CD4-positive, alpha-beta T cell treated with Interleukin-17A for 1 hour (primary cell): ENCODE measurements at places on chromosomes 4 and X.

DNA sequence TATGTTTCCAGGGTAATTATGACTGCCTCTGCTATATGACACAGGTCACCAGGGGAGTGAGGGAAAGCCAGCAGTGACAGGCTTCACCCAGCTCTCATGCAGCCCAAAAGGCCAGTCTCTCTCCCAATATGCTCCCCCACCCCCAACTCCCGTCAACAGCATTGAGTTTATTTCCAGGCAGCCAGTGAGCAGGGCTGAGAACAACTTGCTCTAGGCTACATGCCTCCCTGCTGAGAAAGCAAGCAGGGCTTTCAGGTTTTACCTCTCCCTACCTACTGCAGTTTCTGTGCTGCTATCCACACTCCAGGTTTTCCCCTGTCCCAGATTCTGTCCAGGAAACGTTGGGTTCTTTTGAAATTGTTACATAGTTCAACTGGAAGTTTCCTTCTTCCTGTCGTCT lies 291.4 kb downstream of the PABPC4L start:
- no peak for DNase-seq

- no peak for DNase-seq
Observed at GRCh38 chrX:107936434-107936730, 45.8 kb downstream of the TEX13B start.

- DNase-seq = peak; percentile 32
Observed at GRCh38 chrX:41110801-41111625, 25.8 kb downstream of the USP9X start.

GRCh38 chr4:163959932-163960331 lies 465.4 kb downstream of the TMA16 start:
- no peak for DNase-seq

GRCh38 chr4:94399721-94400120 lies 52.0 kb upstream of the PDLIM5 start:
- no peak for DNase-seq

DNA sequence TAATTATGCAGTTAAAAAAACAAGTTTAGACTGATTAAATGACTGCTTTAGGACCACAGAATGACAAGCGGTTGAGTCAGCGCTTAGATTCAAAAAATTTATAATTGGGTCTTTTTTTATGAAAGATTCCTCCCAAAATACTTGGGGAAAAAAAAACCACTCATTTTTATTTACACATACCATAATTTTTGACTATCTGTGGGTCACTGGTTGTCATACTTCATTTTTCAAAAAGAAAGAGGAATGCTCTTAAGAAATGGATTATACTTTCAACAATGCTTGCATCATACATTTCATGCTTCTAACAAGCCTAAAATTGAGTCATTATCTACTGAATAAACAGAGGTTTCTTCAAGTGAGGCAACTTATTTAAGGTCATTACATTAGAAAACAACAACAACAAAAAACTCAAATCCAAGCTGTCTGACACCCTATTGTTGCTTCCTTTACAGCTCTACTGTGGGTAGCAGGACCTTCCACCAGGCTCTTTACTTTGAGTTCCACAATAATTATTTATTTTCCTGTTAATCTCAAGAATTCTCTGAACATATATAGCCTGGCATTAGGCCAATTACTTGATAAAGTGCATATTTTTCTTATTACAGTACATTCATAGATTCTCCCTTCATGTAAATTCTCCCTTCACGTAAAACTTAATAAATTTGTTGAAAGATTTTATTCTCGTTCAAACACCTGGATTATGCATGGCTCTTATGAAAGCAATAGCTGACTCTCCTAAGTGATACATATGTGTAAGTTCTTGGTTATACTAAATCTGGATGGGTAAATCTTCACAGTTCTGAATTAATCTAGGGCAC lies 445.5 kb downstream of the PCDH10 start:
- no peak for DNase-seq

- DNase-seq = no peak
Observed at GRCh38 chrX:74242050-74242449, 61.9 kb upstream of the ZCCHC13 start.

DNA sequence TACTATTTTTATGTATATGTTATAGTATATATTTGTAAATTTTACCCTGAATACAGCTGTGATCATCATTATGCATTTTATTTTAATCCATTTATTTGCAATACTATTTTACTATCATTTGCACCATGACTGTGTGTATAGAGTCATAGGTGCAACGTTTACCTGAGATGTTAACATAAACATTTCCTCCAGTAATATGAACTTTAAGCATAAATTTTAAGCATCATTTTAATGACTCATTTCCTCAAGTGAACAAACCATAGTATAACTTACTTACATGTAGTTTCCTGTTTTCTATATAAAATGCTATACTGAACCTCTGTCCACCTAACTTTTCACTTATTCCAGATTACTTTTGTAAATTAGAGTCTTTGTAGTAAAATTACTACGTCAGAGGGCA lies 92.8 kb downstream of the NFKB1 start:
- no peak for DNase-seq

- DNase-seq = no peak
Observed at GRCh38 chr4:71830-72229, 18.7 kb downstream of the ZNF595 start.

- peak; percentile 51 for DNase-seq
Observed at GRCh38 chr4:158769175-158769921, 522 bp downstream of the FNIP2 start.

DNA sequence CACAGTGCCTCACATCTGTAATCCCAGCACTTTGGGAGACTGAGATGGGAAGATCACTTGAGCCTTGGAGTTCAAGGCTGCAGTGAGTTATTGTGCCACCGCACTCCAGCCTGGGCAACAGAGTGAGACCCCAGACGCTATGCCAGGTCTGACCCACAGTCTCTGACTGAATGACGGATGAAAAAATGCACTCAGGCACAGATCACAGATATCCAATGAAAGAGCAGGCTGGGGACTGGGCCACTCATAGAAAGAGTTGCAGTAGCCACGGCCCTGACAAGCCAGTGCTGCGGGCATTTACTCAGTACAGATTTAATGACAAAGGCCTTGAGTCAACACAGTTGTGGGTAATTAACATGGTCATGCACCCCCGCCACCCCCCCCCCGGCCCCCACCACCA lies 22.7 kb downstream of the NUDT6 start:
- no peak for DNase-seq

GRCh38 chr4:94960708-94961107 lies 203.0 kb downstream of the BMPR1B start:
- no peak for DNase-seq

DNA sequence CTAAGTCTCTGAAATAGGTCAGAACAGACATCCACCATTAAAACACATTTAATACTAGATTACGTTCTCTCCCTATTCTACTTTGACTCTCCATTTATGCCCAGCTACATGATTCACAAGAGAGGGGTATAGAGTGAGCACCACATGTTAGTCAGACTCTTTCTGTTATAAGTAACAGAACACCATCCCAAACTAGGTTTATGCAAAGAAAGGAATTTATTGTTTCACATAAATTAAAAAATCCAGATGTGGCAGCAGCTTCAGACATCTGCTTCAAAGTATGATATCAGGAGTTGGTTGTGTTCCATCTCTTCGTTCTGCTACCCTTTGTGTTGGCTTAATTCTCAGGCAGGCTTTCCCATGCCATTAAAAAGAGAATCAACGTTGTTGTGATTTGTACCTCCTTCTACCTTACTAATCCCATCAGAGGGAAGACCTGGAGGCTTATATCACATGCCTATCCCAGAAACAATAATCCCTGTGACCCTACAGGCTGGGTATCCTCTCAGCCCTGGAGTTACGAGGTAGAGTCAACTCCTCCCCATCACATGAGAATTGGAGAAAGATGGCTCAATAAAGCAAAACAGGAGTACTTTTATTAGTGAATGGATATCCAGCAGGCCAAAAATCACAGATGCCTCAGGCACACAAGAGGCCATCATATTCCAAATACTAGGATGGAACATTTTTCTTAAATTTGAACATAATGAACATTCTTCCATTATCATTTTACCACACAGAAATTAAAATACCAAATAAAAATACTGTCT lies 163.2 kb downstream of the SLC7A11 start:
- DNase-seq = no peak

GRCh38 chr4:18422685-18423084 lies 401.1 kb upstream of the LCORL start:
- no peak for DNase-seq

DNA sequence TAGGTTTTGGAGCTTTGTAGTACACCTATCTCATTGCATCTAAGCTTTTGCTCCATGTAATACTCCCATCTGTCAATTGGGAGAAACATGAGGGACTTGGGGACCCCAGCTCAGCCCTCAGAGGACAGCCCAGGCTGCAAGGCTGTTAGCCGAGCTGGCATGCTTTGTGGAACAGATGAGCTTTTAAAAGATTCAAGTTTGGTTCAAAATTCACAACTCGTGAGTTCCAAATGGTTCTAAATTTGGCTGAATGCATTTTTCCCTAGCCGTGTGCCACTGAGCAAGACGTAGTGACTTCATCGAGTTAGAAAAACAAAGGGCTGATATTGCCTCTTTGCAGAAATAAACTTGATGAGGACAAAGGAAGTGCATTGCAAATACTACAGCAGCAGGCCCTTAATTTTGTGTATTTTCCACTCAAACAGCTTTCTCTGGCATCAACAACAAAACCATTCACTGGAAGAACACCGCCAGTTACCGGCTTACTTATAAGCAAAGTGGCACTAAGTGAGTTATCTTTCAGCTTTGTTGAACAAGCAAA lies 165.0 kb upstream of the HS3ST1 start:
- no peak for DNase-seq

- peak; percentile 43 for DNase-seq
Observed at GRCh38 chrX:24241822-24242648, 71.8 kb downstream of the SUPT20HL2 start.

- DNase-seq = no peak
Observed at GRCh38 chr4:766559-767283, 59.2 kb downstream of the CPLX1 start.

DNA sequence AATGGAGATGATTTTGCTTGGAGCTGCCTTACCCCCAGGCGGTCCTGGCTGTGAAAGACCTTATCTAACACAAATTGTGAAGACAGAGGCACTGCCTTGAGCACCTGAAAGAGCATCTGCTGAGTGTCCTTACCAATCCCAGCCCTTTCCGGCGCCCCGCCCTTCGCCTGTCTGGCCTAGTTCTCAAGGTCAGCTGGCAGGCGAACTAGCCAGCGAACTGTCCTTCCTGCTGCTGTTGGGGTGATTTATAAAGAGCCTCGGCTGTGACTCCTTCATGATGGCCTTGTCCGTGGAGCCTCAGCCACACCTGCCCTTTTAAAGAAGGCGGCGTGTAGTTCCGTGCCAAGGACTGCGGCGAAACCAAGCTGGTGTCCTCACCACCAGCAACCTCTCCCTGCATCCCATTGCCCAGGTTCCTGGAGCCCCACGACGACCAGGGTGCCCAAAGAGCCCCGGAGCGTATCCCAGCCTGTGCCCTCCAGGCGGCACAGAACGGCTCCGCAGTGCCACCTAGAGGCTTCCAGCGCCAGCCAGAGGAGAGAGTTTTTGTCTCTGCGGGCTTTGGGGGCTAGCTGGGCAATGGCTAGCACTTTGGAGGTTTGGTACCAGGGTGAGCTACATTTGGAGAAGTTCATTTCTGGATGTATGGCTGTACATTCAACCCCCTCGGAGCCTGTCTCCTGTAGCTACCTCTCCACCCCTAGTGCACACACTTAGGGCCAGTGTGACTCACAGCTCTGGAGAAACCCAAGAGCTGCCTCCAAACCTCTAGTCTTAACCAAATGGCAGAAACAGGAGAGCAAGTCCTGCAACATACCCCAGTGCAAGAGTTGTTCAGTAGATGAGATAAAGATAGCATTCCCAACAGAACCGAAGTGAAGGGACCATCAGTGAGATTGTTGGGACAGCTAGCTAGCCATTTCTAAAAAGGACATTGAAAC lies 36.8 kb upstream of the VMA21 start:
- peak; percentile 33 for DNase-seq

DNA sequence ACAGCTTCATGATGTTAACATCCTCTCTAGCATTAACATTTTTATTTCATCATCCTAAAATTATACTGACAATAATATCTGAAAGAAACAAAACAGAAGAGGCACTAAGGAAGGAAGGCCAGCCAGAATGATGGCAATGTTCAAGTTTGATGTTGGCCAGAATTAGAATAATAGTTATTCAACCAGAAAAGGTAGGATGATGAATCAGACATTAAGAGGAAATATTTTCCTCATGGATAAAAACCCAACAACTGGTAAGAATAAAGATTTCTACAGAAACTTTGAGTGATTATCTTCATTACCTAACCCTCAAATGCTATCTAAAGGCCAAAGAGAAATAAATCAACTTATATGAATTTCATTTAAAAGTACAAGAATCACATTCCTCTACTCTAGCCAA lies 105.2 kb downstream of the PDE5A start:
- no peak for DNase-seq
